ENCODE measurements at places on chromosomes 16 and 17.

GRCh38 chr16:82954224-82954929 lies 327.6 kb downstream of the CDH13 start:
- DNase-seq, result no peak

- DNase-seq, result no peak
Observed at GRCh38 chr17:57295526-57296023, 39.3 kb downstream of the MSI2 start.

DNA sequence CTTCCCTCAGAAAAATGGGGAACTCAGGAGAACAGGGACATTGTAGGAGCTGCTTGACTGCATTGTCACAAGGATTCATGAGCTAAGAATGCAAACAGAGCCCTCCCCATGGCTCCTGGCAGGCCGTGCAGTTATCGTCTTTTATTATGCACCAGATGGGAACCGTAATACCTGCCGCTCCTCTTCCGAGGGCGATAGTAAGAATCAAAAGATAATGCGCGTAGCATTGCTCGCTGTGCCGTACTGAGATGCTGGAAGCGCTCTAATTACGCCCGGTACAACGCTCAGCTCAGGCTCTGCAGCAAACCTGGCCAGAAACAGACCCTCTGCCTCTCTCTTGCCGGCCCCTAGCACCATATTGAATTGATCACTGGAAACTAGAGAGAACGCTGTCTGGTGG lies 87.1 kb upstream of the PLCG2 start:
- no peak for DNase-seq

- no peak for DNase-seq
Observed at GRCh38 chr16:414395-415169, 10.9 kb upstream of the RAB11FIP3 start.

DNA sequence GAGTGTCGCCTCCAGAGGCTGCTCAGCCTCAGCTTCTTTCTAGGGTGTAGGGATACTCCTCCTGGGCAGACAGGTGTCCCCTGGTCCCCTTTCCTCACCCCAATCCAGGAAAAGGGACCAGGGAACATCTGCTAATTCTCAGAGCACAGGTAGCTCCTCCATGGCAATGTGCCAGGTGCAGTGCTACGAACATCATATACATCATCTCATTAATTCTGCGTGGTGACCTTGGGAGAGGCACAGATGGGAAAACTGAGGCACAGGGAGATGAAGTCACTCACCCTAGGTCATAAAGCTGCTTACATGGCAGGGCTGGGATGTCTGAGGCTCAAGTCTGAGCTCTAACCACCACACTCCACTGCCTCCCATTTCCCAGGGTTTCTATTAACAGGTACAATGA lies 11.7 kb downstream of the HDAC5 start:
- DNase-seq, result no peak

- DNase-seq, result no peak
Observed at GRCh38 chr17:18974407-18975149, 22.6 kb downstream of the SLC5A10 start.

DNA sequence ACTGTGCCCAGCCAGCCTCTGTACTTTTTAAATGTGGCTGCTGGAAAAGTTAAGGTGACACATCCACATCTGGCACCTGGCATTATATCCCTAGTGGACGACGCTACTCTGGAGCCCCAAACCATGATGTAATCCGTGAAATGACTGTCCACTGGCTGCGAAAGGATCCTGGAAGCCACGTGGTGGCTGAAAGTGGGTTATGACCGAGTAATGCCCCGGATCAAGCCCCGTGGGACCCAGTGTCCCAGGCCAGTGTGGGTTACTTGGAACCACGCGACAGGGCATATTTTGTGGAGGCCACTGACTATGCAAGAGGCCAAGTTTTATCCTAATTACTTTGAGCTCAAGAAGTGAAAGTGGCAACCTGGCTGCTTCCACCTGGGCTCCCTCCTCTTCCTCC lies 79.6 kb downstream of the PGS1 start:
- no peak for DNase-seq

DNA sequence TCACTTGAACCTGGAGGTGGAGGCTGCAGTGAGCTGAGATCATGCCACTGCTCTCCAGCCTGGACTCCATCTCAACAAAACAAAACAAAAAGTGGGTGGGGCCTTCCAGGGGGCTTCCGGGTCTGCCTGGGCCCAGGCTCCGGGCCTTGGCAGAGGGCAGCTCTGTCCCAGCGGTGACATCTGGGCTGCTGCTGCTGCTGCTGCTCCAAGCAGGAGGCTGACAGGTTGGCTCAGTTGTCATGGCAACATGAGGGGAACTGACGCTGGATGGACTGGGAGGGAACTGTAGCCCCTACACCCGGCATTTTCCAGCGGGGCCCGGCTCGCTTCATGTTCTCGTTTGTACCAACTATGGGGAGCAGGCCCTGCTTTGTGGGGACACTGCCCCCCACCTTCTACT lies 4.0 kb downstream of the BAIAP3 start:
- no peak for DNase-seq

GRCh38 chr17:47889734-47890529 lies 6.1 kb upstream of the SP2 start:
- DNase-seq, result peak; percentile 14

- DNase-seq, result no peak
Observed at GRCh38 chr16:15610369-15610871, 32.5 kb downstream of the MARF1 start.

Data from caudate nucleus (tissue), 63 donors.